Central memory CD8-positive, alpha-beta T cell (primary cell): ENCODE measurements at places on chromosomes 2 and 18.

DNA sequence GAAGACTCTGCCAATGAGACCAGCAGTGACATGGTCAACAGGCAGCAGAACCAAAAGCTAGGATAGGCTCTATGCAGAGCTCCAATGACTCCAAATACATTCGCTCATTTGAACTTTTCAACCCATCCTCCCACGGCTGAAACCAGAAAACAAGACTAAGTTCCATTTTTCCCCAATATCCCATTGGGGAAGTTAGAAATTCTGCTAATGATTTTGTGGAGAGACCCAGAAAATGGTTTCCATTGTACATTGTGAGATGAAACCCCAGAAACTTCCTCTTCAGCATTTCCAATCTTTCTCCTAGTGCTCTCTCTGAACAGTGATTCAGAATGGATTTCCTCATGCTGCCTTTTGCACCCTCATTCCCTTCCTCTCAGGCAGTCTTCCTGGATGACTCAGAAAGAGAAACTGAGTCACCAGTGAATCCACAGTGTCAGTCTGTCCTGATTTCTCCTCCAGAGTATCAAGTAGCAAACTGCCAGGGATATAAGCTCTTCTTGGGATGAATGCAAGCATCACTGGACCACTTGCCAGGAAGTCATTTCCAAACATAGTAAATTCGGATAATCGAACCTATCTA lies 467.7 kb upstream of the ID2 start:
- DNase-seq, result no peak
- no peak overlapping the region for H3K27ac ChIP-seq
- no peaks in the 10 kb centered on the region for H3K27me3 ChIP-seq
- H3K4me1 ChIP-seq, result no peaks in the 10 kb centered on the region

DNA sequence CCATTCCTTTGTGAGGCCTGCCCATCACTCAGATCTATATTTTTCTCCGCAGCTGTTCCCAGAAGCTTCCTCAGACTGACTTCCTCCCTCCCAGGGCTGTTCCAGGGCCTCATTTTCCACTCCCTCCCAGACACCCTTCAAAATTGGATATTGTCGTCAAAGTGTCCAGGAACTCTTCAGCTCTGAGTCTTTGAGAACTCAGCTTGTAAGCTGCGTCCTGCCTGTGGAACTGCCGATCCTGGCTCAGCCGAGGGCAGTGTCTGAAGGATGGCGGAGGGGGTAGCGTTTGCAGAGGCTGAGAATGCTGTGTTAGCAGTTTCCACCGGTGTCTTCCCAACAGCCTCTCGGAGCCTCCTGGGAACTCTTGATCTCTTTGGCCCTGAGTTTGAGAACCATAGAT lies 27.1 kb downstream of the NCK2 start:
- H3K36me3 ChIP-seq, result peaks cover 24% of the 10 kb centered on the region
- H3K27ac ChIP-seq, result peak overlapping the region; percentile 91
- no peak overlapping the region for H3K4me3 ChIP-seq
- H3K27me3 ChIP-seq, result no peaks in the 10 kb centered on the region
- peaks cover 95% of the 10 kb centered on the region for H3K4me1 ChIP-seq

- H3K4me3 ChIP-seq, result no peak overlapping the region
- no peaks in the 10 kb centered on the region for H3K27me3 ChIP-seq
- no peak for DNase-seq
- H3K27ac ChIP-seq, result no peak overlapping the region
- H3K4me1 ChIP-seq, result no peaks in the 10 kb centered on the region
These were observed 246.1 kb downstream of the NRXN1 start for GRCh38 chr2:50785816-50786215.

DNA sequence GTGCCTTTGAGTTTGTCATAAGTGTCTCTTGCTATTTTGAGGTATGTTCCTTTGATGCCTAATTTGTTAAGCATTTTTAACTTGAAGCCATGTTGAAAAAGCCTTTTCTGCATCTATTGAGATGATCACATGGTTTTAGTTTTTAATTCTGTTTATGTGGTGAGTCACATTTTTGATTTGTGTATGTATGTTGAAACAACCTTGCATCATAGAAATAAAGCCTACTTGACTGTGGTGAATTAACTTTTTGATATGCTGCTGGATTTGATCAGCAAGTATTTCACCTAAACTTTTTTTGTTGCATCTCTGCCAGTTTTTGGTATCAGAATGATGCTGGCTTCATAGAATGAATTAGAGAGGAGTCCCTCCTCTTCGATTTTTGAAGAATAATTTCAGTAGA lies 469.7 kb downstream of the CDH2 start:
- no peak overlapping the region for H3K27ac ChIP-seq
- no peak overlapping the region for H3K4me3 ChIP-seq
- no peaks in the 10 kb centered on the region for H3K4me1 ChIP-seq
- no peak for DNase-seq
- H3K36me3 ChIP-seq, result no peaks in the 10 kb centered on the region

DNA sequence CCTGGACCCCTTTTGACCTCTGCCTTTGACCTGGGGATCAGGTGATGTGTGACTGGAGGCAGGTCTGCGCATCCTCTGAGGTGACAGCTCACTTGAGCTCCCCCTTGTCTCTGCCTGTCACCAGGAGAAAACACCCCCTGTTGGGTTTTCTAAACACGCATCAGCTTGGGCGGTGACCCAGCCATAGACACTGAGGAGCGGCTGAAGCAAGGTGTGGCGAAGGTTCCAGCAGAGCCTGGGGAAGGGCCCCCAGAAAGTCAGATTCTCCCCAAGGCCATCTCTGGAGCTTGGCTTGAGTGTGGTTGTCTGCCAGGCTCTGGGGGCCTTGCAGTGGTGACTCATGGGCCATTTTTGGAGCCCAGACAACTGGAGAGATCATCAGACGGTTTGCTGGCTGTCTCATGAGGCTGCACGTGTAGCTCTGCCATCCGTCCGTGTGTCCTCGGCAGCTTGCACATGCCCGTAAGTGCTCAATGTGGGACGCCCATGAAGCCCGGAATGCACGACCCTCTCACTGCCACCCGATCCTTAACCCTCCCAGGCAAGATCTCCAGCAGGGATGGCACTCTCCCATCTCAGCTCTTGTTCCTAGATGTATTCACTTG lies 29.4 kb downstream of the SIX3 start:
- H3K4me1 ChIP-seq, result no peaks in the 10 kb centered on the region
- peaks cover 2% of the 10 kb centered on the region for H3K36me3 ChIP-seq
- no peak overlapping the region for H3K4me3 ChIP-seq
- no peak overlapping the region for H3K27ac ChIP-seq
- no peak for DNase-seq

DNA sequence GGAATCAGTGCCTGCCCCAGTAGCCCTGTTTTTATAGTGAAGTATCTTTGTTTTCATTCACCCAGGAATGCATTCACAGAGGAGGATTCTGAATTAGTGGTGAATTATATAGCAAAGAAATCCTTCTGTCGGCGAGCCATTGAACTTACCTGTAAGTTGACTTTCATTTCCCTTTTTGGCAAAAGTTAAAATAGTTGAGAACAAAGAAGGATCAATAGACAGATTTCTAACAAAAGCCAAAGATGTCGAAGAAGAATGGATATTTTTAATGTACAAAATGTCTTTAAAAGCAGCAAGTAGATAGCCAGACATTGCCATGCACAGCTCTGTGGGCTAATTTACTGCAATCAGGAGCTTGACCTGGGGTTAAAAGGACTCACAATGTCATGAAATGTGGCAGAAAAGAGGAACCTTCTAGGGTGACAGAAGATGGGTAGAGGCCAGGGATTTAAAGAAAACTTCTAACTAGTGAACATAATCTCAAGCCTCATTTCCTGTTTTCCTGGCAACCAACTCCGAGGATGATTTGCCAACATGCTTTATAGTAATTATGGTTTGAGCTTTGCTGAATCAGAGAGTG lies 53.8 kb upstream of the TMEM87B start:
- peaks cover 6% of the 10 kb centered on the region for H3K4me1 ChIP-seq
- no peak for DNase-seq
- no peak overlapping the region for H3K27ac ChIP-seq
- no peaks in the 10 kb centered on the region for H3K36me3 ChIP-seq
- no peak overlapping the region for H3K4me3 ChIP-seq
- H3K27me3 ChIP-seq, result no peaks in the 10 kb centered on the region

DNA sequence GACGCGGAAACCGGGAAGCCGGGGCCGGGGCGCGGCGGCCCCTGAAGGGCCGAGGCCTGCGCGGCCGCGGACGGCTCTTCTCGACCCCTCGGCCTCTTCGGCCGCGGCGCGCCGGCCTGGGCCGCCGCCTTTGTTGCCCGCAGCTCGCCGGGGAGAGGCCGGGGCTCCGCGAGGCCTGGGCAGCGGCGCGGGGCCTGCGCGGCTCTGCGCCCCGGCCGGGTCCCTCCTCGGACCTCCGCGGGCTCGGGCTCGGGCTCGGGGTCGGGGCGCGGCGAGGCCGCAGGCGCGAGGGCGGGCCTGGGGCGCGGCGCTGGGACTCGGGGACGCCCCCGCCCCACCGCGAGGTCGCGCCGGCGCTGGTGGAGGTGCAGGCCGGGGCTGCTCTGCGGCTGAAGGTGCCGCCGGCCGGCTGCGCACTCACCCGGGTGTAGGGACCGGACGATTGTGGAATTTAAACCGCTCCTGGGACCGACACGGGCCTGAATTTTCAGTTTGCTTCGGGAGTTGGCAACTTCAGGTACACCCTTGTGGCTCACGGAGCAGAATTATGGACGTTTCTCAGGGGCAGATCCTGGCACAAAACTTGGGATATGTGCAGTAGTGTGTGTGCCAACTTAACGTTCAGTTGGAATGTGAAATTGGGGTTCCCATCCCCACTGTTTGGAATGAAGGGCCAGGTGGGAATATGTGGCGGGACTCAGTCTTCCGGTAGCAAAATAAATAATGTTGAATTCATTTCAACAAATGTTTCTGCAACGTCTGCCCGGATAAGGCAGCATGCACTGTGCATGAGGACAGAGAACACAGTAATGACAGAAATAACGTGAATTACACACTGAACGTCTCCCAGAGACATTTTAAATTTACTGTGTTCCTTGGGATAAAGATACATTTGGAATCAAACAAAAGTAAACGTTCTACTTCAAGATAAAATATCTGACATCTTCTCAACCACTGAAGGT lies 787 bp downstream of the SOCS6 start:
- peaks cover 51% of the 10 kb centered on the region for H3K27me3 ChIP-seq
- H3K4me1 ChIP-seq, result peaks cover 10% of the 10 kb centered on the region
- H3K27ac ChIP-seq, result no peak overlapping the region
- H3K4me3 ChIP-seq, result peak overlapping the region; percentile 69
- DNase-seq, result no peak

- no peak overlapping the region for H3K4me3 ChIP-seq
- H3K4me1 ChIP-seq, result peaks cover 11% of the 10 kb centered on the region
- H3K36me3 ChIP-seq, result peaks cover 2% of the 10 kb centered on the region
- H3K27ac ChIP-seq, result no peak overlapping the region
These were observed 13.2 kb upstream of the CEP68 start for GRCh38 chr2:65043001-65043400.

DNA sequence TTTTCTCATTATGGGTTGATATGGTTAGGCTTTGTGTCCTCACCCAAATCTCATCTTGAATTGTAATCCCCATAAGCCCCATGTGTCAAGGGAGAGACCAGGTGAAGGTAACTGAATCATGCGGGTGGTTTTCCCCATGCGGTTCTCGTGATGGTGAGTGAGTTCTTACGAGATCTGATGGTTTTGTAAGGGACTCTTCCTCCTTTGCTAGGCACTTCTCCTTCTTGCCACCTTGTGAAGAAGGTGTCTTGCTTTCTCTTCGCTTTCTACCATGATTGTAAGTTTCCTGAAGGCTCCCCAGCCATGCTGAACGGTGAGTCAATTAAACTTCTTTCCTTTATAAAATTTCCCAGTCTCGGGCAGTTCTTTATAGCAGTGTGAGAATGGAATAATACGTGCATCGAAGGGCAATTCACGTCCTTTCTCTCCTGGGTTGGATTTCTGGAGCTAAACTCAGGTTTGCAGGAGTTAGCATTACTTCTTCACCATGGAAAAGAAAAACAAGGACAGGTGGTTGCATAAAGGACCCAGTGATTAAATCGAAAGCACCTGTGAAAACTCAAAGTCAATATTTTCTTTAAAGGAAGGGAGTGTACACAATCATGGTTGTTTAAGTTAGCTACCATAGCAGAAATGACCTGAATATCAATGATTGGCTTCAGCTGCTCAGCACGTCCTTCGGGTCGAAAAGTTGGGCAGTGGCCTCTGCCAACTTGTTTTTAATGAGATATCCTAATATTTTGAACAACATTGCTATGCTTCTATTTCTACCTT lies 54.1 kb downstream of the CDC42EP3 start:
- H3K4me1 ChIP-seq, result peaks cover 76% of the 10 kb centered on the region
- H3K36me3 ChIP-seq, result peaks cover 9% of the 10 kb centered on the region
- H3K27me3 ChIP-seq, result no peaks in the 10 kb centered on the region

DNA sequence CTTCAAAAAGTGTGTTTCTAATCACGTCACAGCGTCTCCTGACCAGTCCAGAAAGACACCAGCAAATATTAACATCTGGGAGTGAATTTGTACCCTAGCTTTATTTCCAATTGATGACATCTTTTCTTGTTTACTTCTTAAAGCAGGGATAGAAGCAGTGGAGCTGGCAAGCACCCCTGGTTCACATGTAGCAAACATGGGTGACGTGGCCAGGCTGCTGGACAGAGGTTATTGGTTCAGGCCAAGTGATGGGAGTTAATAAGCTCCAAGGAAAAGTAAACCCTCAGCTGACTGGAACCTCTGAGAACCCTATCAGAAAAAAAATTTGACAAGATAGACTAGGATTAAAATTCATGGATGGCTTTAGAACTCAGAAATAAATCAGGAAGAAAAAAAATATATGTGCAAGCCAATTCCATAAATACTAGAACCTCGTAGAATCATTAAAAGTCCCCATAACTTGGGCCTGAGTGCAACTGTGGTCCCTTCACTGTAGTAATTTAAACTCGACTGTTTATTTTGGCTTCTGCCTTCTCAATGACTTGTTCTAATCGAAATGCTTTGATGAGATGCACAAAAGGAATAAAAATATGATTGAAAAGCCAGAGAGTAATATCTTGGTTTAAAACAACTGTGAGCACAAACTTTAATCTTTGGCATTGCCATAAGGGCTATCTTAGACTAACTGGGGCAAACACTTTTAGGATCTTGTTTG lies 121.5 kb upstream of the CTAGE1 start:
- no peaks in the 10 kb centered on the region for H3K36me3 ChIP-seq
- H3K27ac ChIP-seq, result no peak overlapping the region
- no peaks in the 10 kb centered on the region for H3K27me3 ChIP-seq
- no peak for DNase-seq

DNA sequence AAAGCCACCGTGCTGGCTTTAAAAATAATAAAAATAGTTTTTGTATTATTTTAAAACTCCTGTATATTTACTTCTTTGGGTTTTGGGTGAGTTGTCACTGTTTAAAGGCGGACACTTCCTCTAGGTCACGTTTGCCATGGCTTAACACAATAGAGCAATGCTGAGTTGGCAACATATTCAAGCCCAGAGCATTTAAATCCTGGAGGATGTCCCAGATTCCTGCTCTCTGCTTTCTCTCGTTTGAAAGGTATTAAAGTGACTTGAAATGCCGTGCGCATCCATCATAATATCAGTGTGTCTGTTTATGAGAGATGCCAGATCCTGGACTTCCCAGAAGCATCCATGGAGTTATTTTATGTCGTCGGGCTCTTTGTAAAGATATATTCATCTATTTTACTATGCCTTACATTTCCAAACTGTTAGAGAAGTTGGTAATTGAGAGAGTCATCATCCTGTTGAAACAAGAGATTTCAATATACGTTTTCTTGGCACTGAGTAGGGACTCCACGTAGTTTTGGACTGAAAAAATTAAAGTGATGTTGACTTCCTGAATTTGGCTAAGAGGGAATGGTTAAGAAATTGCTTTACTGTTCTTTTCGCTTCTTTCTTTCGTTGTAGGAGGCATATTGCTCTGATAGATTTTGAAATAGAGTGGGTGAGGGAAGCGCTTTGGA lies 150.6 kb downstream of the ZNF236 start:
- peaks cover 21% of the 10 kb centered on the region for H3K36me3 ChIP-seq
- no peaks in the 10 kb centered on the region for H3K4me1 ChIP-seq
- H3K27ac ChIP-seq, result no peak overlapping the region

- no peaks in the 10 kb centered on the region for H3K27me3 ChIP-seq
- no peaks in the 10 kb centered on the region for H3K36me3 ChIP-seq
- no peak overlapping the region for H3K27ac ChIP-seq
- DNase-seq, result no peak
- H3K4me3 ChIP-seq, result no peak overlapping the region
- no peaks in the 10 kb centered on the region for H3K4me1 ChIP-seq
These were observed 24.8 kb upstream of the HNRNPA3 start for GRCh38 chr2:177187631-177188312.
